ENCODE measurements at places on chromosomes 4 and X. TPM values are rescaled to one million over a fixed set of nuclear protein-coding genes. Genes with fewer than 3 reads are reported as not detected.

Gene PAGE4
- not detected for total RNA-seq

Gene MUC7
- total RNA-seq, result not detected

Gene CHRDL1
- total RNA-seq, result not detected

Gene GPRASP3
- total RNA-seq, result 2.7 TPM

Gene GLRB
- total RNA-seq, result not detected

Gene NUDT11
- total RNA-seq, result 0.68 TPM

Gene FABP2
- not detected for total RNA-seq

Gene ACSL1
- total RNA-seq, result 8.7 TPM

Gene RPS6KA6
- 0.37 TPM for total RNA-seq

Gene TAF7L
- not detected for total RNA-seq

Gene CENPVL1
- not detected for total RNA-seq

Gene BEX2
- total RNA-seq, result 32.5 TPM

Gene DGAT2L6
- total RNA-seq, result not detected

Gene OPN1MW2
- total RNA-seq, result not detected

Gene FRMPD3
- total RNA-seq, result 1.0 TPM

Gene MAP3K15
- not detected for total RNA-seq

Gene ADH7
- total RNA-seq, result not detected

Gene CNOT6L
- total RNA-seq, result 159 TPM

Gene SMIM31
- not detected for total RNA-seq

Gene CTSO
- 10.5 TPM for total RNA-seq

Gene SHROOM2
- 0.03 TPM for total RNA-seq

Gene MAGEA2
- total RNA-seq, result not detected

Gene PHF8
- 68.1 TPM for total RNA-seq

Gene SH3BGRL
- total RNA-seq, result 55.0 TPM

Gene PPBP
- total RNA-seq, result not detected

Gene ASB12
- total RNA-seq, result not detected

Gene ANXA3
- 0.79 TPM for total RNA-seq

Gene ZFYVE28
- 56.2 TPM for total RNA-seq

Gene HSD17B13
- 0.86 TPM for total RNA-seq

Gene SLC25A14
- 16.1 TPM for total RNA-seq

Gene HS6ST2
- total RNA-seq, result not detected

Gene GAB1
- 0.96 TPM for total RNA-seq

Gene RRAGB
- 11.8 TPM for total RNA-seq

Gene FAM9C
- not detected for total RNA-seq

Gene SMIM10
- total RNA-seq, result not detected

Gene TMSB15A
- total RNA-seq, result not detected

Gene RHOXF1
- total RNA-seq, result 1.5 TPM

Gene PNMA3
- 15.2 TPM for total RNA-seq
